Stimulated activated CD4-positive, alpha-beta T cell treated with anti-CD3 and anti-CD28 coated beads, Interleukin-1b, Interleukin-23, amount 100 ng/mL, for 1 hour (primary cell): ENCODE measurements at places on chromosomes 12 and 14.

DNA sequence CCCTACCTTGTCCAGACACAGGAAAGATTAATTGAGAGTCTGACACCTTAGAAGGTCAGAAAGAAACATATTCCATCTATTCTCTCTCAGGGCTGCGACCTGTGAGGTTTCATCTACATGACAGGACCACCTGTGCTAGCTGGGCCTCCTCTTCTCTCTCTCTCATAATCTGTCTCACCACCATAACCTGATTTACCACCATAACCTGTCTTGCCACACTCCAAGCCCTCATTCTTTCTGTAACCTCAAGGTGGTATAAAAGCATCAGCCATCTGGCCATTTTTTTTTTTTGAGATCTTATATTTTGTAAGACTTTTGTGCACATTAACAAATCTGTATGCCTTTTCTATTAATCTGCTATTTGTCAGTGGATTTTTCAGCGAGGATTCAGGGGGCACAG, 75.5 kb downstream of the ACADS start:
- no peak for DNase-seq

DNA sequence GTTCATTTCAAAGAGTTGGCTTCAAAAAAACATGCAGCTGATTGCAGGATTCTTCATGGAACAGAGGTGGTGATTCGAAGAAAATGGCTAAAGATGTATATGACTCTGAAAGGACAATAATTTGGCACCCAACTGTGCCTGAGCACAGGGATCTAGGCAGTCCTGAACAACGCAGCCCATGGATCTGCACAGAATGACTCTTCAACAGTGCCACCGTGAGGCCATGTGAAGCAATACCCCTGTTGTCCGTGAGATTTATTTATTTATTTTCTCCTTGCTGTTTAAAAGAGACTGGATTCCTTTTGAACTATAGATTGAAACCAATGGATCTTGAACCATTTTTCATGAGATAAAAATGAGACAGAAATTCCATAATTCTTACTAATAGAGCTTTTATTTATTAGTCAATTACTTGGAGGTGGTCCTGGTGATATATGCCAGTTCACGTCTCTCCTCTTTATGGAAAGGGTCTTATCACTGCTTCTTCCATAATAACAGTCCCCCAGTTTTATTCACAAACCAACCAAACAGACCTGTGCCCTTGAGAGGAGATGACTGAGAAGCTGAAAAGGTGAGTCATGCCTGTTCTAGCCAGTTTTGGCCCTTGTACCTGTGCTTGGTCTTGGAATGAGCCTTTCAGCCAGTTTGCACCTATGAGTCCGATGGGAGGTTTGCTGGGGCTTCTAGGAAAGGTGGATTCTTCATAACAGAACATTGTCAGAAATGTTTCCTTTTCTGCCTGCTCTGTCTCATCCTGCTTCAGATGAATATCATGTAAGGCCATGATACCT, 1598.3 kb downstream of the AACS start:
- no peak for DNase-seq

DNA sequence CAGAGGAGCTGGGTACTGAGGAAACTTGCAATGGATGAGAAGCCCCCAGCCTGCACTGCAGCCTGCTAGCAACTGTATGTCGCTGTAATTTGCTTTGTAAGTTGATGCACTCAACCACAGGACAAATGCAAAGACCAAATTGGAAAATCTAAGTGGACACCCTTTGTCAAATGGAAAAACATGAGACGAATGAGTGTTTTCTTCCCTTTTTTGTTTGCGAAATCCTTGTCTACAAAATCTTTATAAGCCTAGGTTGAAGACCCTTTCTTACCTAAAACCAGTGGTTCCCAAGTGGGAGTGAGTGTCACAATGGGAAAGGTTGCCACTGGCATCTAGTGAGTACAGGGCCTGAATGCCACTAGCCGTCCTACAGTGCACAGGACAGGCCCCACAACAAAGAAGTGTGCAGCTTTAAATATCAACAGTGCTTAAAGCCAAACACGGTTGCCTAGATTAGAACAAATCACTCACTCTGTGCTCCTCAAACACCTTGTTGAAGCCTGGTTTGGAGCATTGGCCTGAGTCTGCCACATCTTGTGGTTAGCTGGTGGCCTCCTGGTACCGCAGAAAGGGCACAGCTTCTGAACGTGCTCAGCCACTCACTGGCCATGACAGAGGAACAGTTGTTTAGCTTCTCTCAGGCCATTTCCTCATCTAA, 7.6 kb upstream of the VASH1 start:
- no peak for DNase-seq

DNA sequence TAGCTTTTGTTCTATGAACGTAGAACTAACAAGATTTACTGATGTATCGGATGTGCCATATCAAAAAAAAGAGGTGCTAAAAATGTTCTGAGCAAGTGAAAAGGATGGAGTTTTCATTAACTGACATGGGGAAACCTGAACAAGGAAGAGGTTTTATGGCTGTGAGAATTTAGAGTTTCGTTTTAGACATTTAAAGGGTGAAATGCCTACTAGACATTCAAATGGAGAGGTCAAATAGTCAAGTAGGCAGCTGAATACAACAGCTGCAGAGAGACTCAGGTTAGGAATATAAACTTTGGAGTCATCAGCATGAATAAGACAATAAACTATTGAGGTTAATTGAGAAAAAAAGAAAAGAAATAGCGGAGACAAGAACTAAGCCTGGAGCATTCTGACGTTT, 364.9 kb upstream of the GARIN6 start:
- DNase-seq = no peak

DNA sequence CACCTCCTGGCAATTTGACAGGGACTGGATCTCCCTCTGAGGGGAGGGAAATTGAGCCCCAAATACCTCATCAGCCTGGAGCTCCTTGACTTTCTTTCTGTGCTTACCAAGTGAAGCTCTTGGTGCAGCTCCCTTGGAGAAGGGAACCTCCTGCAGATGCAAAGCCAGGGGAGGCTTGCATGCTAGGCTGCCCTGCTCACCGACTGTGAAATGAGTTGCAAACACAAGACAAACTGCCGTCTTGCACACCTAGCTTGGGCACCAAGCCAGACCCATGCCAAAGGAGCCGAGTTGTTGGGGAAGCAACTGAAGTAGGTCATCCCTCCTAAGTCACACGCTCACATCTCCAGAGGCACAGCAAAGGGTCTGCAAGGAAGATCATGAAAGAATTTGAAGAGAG, 95.2 kb downstream of the GTF2A1 start:
- DNase-seq = no peak

DNA sequence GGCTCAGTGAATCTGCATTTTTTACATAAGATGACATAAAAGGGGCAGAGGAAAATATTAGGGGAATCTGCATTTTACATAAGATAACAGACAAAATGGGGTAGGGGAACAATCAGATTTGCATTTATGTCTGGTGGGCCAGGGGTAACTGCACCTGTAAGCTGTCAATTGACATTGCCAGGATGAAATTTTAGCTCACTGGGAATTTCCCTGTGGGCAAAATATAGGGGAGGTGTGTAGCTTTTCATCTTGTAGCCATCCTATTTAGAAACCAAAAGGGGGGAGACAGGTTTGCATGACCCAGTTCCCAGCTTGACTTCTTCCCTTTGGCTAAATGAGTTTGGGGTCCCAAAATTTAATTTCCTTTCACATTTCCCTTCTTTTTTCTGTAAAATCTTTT, 3.5 kb downstream of the PCNX4 start:
- DNase-seq = no peak

DNA sequence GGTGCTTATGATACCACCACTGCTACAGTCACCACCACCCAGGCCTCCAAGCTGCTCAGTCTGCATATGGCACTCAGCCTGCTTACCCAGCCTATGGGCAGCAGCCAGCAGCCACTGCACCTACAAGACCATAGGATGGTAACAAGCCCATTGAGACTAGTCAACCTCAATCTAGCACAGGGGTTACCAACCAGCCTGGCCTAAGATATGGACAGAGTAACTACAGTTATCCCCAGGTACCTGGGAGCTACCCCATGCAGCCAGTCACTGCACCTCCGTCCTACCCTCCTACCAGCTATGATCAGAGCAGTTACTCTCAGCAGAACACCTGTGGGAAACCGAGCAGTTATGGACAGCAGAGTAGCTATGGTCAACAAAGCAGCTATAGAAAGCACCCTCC, 55.1 kb downstream of the BRMS1L start:
- no peak for DNase-seq

GRCh38 chr14:101028971-101029667, 125.6 kb upstream of the RTL1 start:
- DNase-seq = no peak

GRCh38 chr14:103111232-103111868, 11.9 kb upstream of the TNFAIP2 start:
- no peak for DNase-seq

DNA sequence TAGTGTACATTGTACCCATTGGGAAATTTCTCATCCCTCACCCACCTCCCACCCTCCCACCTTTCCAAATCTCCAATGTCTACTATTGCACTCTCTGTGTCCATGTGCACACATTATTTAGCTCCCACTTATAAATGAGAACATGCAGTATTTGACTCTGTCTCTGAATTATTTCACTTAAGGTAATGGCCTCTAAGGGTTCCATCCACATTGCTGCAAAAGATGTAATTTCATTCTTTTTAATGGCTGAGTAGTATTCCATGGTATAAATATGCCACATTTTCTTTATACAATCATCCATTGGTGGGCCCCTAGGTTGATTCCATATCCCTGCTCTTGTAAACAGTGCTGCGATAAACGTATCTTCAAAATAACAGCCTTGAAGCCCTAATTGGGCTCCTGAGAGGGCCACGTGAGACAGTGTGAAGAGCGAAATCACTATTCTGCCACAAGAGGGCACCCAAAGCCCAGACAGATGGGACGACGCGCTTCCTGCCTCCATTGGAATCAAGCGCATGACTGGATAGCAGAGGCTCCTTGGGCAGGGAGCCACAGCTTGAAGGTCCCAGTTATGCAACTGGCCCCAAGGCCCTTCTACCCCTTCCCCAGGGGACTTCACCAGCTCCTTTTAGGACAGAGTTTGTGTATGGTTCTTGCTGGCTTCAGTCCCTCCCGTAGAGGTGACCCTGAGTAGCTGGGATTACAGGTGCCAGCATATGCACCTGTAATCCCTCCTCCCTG, 21.3 kb upstream of the CD27 start:
- no peak for DNase-seq

GRCh38 chr12:128394137-128394536, 127.2 kb downstream of the TMEM132C start:
- DNase-seq = no peak

DNA sequence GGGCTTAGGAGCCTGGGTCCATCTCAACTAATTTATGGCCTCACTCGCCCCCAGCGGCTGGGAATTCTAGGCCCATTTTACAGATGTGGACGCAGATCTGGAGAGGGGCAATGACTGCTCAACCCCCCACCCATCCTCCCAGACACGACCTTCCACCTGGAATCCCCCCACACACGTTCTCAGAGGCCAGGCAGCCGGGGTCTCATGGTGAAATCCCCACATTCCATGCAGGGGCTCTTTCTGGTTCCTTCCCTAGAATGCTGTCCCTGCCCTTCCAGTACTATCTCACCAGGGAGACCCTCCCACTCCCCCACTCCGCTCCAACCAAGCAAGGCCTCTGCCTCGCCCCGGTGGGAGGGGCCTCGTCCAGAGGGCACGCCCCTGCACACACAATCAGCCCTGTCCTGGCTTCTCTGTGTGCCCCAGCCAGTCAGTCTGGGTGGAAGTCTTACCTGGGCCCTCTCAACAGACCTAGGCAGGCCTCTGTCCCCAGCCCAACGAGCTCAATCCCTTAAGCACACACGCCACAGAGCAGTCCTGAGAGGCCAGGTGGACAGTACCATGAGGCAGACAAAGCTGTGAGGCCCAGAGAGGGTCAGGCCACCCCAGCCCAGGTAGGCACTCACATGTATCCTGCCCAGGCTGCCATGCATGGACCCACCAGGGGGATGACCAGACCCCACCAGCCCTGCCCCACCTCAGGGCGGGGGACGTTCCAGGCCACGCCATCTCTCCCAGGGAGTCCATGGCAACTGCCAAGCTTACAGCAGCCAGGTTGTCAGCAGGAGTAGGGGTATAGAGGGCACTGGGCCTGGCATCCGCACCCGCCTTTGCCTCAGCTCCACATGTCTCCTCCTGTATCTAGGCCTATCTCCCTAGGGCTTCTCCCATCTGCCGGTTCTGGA, 1.3 kb upstream of the ANKRD9 start:
- no peak for DNase-seq

DNA sequence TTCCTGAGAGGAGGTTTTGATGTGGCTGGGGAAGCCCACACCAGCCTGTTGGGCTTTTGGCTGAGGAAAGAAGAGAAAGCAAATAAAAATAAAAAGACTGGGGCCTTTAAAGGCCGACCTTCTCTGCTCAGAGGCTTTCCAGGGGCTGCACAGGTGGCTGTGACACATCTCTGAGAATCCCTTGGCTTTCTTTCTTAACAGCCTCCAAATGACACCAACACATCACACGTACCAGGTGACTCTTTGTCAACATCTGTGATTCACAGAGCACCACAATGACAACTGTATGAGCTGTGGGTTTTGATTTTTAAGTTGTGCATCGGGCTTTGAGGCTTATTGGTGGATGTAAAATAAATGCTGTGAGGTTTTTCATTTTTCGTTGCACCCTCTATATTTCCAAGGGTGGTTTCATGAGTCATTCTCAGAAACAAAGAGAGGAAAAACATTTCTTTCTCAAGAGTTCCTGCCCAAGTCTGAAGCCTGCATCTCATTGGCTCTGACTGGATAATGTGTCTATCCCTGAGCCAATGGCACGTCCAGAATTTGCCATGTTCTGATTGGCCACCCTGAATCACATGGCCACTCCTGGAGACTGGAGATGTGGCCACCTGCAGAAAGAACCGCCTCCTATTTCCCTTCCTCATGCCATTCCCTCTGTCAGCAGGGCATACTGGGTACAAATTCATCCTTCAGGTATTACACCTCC, 349.0 kb downstream of the GLT1D1 start:
- DNase-seq = no peak

DNA sequence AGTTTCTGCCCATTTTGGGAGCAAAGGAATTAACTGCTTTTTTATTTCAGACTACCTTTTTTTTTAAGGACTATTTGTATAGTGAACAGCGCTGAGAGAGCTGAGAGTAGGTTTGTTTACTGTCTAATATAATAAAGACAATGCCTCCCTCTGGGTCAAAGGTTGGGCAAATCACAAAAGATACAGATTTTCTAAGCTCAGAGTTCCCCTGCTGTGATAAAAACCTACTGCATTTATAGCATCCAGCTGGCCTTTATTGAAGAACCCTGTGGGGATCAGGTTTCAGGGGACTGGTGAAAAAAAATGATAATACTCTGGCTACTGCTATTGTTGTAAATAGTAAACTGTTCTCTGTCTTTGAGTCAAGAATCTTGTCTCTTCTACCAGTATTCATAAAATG, 28.7 kb downstream of the CCDC59 start:
- DNase-seq = no peak

- no peak for DNase-seq
These were observed 67.1 kb upstream of the DNM1L start for GRCh38 chr12:32611986-32612385.

DNA sequence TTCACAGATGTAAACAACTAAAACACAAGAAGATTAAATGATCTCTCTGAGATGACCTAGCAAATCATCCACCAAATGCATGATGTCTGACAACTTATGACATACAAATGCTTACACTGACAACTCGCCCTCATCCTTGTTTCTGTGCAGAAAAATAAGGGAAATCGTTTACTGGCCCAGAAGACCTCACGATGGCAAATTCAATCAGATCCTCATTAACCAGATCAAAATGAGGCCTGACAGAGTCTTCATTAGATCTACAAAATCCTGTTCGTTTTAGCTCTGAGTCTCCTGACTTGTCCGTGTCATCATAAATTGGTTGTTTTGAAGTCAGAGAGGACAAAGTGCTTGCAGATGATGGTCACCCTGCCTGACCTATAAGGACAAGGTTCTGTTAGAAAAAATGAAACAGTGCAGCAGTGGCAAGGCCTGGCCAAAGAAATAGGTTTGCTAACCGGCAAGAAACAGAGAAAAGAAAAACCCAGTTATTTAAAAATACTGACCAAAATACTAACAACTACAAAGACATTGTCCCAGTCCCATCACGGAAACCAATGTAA, 109.5 kb downstream of the BTG1 start:
- no peak for DNase-seq
